HFFc6 (cell line): ENCODE measurements at places on chromosomes 13 and 19.

GRCh38 chr13:30312904-30313303, 5.6 kb upstream of the KATNAL1 start:
- H3K27me3 ChIP-seq: peaks cover 3% of the 10 kb centered on the region; the same call in 1 of the 2 replicates
- no peaks in the 10 kb centered on the region for H3K36me3 ChIP-seq
- no peak overlapping the region for H3K4me3 ChIP-seq
- DNase-seq: no peak

- DNase-seq: peak; percentile 46
- H3K4me1 ChIP-seq: peaks cover 47% of the 10 kb centered on the region
- H3K27ac ChIP-seq: peak overlapping the region; percentile 87
- H3K4me3 ChIP-seq: peak overlapping the region; percentile 96
- peaks cover 10% of the 10 kb centered on the region for H3K27me3 ChIP-seq
Observed at GRCh38 chr13:48235341-48236135, 2.5 kb downstream of the ITM2B start.

DNA sequence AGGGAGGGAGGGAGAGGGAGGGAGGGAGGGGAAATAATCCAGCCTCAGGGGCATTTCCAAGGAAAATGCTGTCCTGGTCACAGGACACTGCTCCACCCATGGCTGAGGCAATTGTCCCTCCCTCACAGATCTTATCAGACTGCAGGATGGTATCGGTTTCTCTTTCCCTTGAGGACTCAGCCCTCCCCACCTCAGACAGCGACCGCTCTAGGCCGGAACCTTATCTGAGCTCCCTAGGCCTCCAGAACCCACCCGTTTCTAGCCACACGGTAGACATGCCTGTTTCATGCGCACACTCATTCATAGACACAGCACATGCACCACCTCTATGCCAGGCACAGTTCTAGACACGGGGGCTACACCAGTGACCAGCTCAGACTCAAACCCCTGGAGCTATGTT, 10.0 kb upstream of the IZUMO2 start:
- peaks cover 6% of the 10 kb centered on the region; the same call in 1 of the 2 replicates for H3K36me3 ChIP-seq
- no peaks in the 10 kb centered on the region for H3K4me1 ChIP-seq
- H3K4me3 ChIP-seq: no peak overlapping the region
- DNase-seq: no peak
- peaks cover 10% of the 10 kb centered on the region for H3K27me3 ChIP-seq
- no peak overlapping the region for H3K27ac ChIP-seq

DNA sequence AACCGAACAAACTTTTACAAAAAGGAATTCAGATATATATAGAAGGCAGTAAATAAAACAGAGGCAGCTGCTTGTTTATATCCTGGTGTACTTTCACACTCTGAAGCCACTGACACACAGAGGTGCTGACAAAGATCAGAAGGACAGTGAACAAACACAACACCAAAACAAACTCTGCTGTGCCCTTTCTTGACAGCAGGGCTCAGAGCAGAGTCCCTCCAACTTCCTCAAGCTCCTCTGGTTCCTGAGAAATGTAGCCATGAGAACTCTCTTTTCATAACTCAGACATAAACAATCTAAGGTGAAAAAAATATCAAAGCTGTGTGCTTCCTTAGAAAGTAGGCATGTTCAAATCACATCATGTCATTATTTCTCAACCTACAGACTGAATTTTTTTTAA, 1052.8 kb upstream of the SPRY2 start:
- H3K36me3 ChIP-seq: no peaks in the 10 kb centered on the region
- H3K27ac ChIP-seq: no peak overlapping the region
- no peaks in the 10 kb centered on the region for H3K27me3 ChIP-seq
- H3K4me1 ChIP-seq: no peaks in the 10 kb centered on the region

- no peak overlapping the region for H3K4me3 ChIP-seq
- H3K4me1 ChIP-seq: peaks cover 6% of the 10 kb centered on the region; the same call in 1 of the 2 replicates
- H3K36me3 ChIP-seq: no peaks in the 10 kb centered on the region
- no peak overlapping the region for H3K27ac ChIP-seq
- DNase-seq: no peak
- H3K27me3 ChIP-seq: peaks cover 17% of the 10 kb centered on the region
Observed at GRCh38 chr19:3279306-3279705, 54.8 kb downstream of the CELF5 start.

DNA sequence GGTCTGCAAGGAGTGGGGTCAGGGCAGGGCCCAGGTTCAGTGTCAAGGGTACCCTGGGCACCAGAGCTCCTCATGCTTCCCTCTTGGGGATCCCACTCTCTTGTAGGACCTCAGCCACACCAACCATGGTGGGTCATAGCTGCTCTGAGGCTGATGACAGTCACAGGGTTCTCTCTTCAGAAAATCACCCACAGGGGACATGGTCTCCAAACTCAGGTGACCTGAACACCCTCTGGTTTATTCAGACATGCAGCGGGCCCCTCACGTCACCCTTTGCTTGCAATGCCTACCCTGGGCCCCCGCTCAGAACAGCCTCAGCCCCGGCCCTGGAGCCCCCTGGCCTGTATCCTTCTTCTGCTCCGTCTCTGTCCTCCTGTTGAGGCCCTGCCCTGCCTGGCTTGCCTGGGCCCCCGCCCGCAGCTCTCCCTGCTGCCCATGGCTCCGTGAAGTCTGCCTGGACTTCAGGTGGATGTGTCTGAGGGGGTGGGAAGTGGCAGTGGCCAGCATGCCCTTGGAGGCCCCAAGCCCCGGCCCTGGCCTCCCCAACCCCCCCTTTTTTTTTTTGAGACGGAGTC, 20.4 kb downstream of the CHERP start:
- H3K4me3 ChIP-seq: no peak overlapping the region
- H3K27me3 ChIP-seq: peaks cover 3% of the 10 kb centered on the region
- no peak for DNase-seq
- H3K27ac ChIP-seq: no peak overlapping the region

DNA sequence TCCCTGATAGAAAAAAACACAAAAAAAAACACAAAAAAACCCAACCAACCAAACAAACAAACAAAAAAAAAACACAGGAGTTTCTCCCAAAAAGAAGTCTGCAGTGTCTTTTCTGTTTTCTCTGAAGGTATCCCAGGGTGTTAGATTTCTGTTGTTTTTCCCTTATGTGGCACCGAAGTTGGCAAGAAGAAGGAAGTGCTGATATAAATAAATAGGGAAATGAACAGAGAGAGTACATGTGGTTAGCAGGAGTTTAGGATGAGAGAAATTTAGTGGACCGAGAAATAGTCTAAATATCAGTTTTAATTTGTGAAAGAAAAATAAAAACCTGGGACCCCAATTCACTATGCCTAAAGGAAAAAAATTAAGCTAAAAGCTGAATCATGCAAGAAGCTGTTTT, 287.0 kb upstream of the SGCG start:
- DNase-seq: no peak
- no peaks in the 10 kb centered on the region for H3K36me3 ChIP-seq
- H3K27me3 ChIP-seq: no peaks in the 10 kb centered on the region
- no peak overlapping the region for H3K4me3 ChIP-seq

GRCh38 chr13:113548171-113548641, 36.3 kb upstream of the TFDP1 start:
- H3K36me3 ChIP-seq: peaks cover 30% of the 10 kb centered on the region
- DNase-seq: no peak
- peaks cover 1% of the 10 kb centered on the region; the same call in 1 of the 2 replicates for H3K27me3 ChIP-seq
- H3K4me1 ChIP-seq: peaks cover 50% of the 10 kb centered on the region
- peak overlapping the region; percentile 81 for H3K27ac ChIP-seq
- H3K4me3 ChIP-seq: peak overlapping the region; percentile 81; the same call in 1 of the 2 replicates

- H3K27ac ChIP-seq: no peak overlapping the region
- no peaks in the 10 kb centered on the region; the same call in none of the 2 replicates for H3K27me3 ChIP-seq
- H3K4me3 ChIP-seq: no peak overlapping the region
- no peak for DNase-seq
- H3K36me3 ChIP-seq: no peaks in the 10 kb centered on the region
- peaks cover 5% of the 10 kb centered on the region for H3K4me1 ChIP-seq
Observed at GRCh38 chr19:38806371-38806770, 6.4 kb downstream of the LGALS4 start.

DNA sequence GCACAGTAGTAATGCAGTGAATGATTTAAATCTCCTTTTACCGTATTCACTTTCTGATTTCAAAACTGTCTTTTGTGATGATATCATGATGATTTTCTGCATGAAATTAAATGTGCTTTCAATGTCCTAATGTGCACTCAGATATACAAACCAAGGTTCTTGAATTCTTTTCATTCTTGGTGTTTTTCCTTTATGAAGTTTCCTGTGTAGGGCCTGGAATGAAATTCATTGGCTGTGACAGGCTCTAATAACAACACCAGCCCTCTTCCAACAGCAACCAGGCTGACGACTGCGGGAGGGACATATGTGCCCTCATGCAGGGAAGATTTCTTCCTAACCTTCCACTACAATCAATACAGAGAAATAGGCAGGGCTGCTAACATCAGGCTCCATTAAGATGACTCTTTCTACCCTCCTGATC, 1052.0 kb downstream of the DIAPH3 start:
- DNase-seq: peak; percentile 9
- peaks cover 1% of the 10 kb centered on the region; the same call in 1 of the 2 replicates for H3K27me3 ChIP-seq
- 0 out of 2 replicates have a peak, but pooled peaks cover 5% of the 10 kb centered on the region for H3K4me1 ChIP-seq

GRCh38 chr19:51742789-51743188, 8.9 kb downstream of the FPR1 start:
- peak overlapping the region; percentile 56; the same call in 1 of the 2 replicates for H3K27ac ChIP-seq
- peak overlapping the region; percentile 16; the same call in 1 of the 2 replicates for H3K4me3 ChIP-seq
- no peaks in the 10 kb centered on the region for H3K36me3 ChIP-seq
- H3K4me1 ChIP-seq: peaks cover 35% of the 10 kb centered on the region
- peaks cover 16% of the 10 kb centered on the region for H3K27me3 ChIP-seq

- DNase-seq: no peak
- no peak overlapping the region; the same call in 1 of the 2 replicates for H3K27ac ChIP-seq
- peaks cover 3% of the 10 kb centered on the region; the same call in 1 of the 2 replicates for H3K27me3 ChIP-seq
- H3K4me1 ChIP-seq: peaks cover 10% of the 10 kb centered on the region
- H3K4me3 ChIP-seq: no peak overlapping the region
Observed at GRCh38 chr13:41326661-41327060, 15.6 kb downstream of the NAA16 start.

GRCh38 chr19:38213911-38214625, 10.0 kb downstream of the DPF1 start:
- peaks cover 14% of the 10 kb centered on the region for H3K36me3 ChIP-seq
- DNase-seq: peak; percentile 27
- H3K27me3 ChIP-seq: peaks cover 5% of the 10 kb centered on the region
- no peak overlapping the region for H3K4me3 ChIP-seq
- peak overlapping the region; percentile 65 for H3K27ac ChIP-seq
- peaks cover 28% of the 10 kb centered on the region for H3K4me1 ChIP-seq

DNA sequence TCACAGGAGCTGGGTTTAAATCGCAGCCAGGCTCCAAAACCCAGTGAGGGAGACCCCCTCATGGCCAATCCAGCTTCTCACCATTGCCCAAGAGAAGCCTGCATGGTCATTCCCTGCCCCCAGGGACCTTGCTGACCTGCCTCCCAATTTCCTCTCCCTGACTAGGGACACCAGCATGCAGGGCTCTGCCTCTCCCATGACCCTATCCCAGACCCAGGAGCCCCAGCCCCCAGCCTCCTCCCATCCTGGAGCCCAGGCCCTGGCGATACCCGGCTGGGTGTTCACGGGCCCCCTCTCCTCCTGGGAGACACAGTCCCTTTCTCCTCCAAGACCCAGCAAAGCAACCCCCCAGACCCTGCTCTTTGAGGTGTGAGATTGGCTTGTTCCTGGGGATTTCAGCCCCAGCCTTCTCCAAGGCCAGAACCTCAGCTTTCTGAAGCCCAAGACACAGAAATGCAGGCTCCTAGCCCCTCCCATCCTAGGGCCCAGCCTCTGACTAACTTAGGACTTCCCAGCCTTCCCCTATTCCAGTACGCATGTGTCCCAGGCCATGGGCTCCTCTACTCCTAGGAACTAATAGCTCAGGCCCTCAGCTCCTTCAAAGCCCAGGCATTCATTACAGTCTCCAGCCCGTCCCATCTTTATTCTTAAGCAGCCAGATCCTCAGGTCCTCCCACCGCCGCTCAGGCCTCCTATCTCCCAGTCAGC, 1.1 kb downstream of the GYS1 start:
- DNase-seq: peak; percentile 80
- H3K27me3 ChIP-seq: peaks cover 2% of the 10 kb centered on the region; the same call in 1 of the 2 replicates
- H3K4me3 ChIP-seq: peak overlapping the region; percentile 99
- peaks cover 30% of the 10 kb centered on the region for H3K4me1 ChIP-seq

GRCh38 chr13:106061781-106062180, 473.7 kb downstream of the EFNB2 start:
- H3K27ac ChIP-seq: no peak overlapping the region
- H3K36me3 ChIP-seq: peaks cover 3% of the 10 kb centered on the region; the same call in 1 of the 2 replicates
- H3K27me3 ChIP-seq: no peaks in the 10 kb centered on the region; the same call in 1 of the 2 replicates
- H3K4me1 ChIP-seq: peaks cover 27% of the 10 kb centered on the region
- DNase-seq: no peak

DNA sequence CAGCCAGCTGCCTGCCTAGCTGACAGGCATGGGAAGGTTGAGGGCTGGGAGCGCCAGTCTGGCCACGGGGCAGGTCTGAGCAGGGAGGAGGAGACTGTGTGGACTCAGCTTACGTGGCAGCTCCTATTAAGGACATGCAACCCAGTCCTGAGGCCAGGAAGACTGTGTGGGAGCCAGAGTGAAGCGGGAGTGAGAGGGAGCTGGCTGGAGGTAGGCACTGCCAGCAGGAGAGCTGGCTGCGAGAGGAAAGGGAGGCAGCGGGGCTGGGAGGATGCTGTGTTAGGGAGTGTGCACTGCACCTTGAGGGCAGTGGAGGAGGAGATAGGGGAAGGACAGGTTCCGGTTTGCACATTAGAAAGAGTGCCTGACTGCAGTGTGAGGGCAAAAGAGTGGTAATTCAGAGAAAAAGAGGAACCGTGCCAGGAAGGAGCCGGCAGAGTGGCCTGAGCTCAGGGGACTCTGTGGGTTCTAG, 99.2 kb downstream of the SLC7A1 start:
- no peaks in the 10 kb centered on the region for H3K36me3 ChIP-seq
- H3K4me3 ChIP-seq: no peak overlapping the region
- no peaks in the 10 kb centered on the region for H3K4me1 ChIP-seq
- H3K27ac ChIP-seq: no peak overlapping the region
- H3K27me3 ChIP-seq: peaks cover 18% of the 10 kb centered on the region

GRCh38 chr13:77584106-77584505, 48.6 kb downstream of the SCEL start:
- DNase-seq: no peak
- H3K4me1 ChIP-seq: no peaks in the 10 kb centered on the region
- no peak overlapping the region for H3K27ac ChIP-seq

DNA sequence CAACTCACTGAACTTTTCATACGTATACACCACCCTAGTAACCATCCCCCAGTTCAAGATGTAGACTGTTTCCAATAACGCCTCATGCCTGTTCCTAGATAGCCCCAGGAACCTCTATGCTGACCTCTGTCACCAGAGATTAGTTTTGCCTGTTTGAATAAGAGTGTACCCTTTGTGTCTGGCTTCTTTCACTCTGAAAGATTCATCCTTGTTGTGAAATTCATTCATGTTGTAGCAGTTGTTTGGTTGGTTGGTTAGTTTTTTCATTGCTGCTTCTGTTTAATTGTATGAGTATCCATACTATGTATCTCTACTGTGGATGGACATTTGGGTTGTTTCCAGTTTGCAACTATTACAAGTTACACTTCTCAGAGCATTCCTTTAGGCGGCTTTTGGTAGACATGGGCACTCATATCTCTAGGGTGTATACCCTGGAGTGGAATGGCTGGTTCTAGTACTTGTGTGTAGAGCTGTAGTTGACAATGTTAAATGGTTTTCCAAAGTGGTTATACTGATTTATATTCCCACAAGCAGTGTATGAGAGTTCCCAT, 1.6 kb downstream of the RNASEH2B start:
- H3K27me3 ChIP-seq: peaks cover 4% of the 10 kb centered on the region
- no peaks in the 10 kb centered on the region for H3K36me3 ChIP-seq
- DNase-seq: no peak
